ENCODE measurements at places on chromosomes 11 and 22. TPM values are rescaled to one million over a fixed set of nuclear protein-coding genes. Genes with fewer than 3 reads are reported as not detected.
A peak's percentile ranks its signal among the peaks of the same experiment; 100 is the strongest.

FAM180B gene
- not detected for total RNA-seq

KMT5B gene
- 41.0 TPM for total RNA-seq

GRCh38 chr11:103380031-103380430, 270.8 kb downstream of the DYNC2H1 start:
- no peak for DNase-seq

GRCh38 chr11:76713499-76713898, 43.0 kb upstream of the LRRC32 start:
- DNase-seq, result no peak

HMBS gene
- total RNA-seq, result 3.4 TPM

- peak; percentile 19 for DNase-seq
These were observed 12.1 kb downstream of the CPSF7 start for GRCh38 chr11:61417670-61418069.

LPXN gene
- total RNA-seq, result 3.4 TPM

GRCh38 chr11:43866520-43866919, 14.1 kb upstream of the ALKBH3 start:
- peak; percentile 40 for DNase-seq

DNA sequence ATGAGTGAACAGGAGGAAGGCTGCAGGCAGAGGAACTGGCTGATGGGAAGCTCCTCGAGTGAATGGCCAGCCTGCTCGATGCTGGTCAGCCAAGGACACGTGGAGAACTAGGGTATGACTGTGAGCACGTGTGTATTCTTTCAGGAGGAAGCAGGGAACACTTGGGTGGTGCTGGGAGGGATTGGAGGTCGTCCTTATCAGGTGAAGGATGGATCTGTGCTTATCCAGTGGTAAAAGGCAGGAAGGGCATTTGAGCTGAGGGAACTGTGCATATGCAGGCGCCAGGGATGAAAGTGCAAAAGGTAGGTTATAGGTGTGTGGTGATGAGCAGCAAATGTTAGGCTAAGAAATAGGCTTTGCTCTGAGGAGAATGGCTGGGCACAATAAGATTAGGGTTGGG, 9.7 kb upstream of the SLCO2B1 start:
- DNase-seq, result no peak

GRCh38 chr22:31329453-31330215, 16.5 kb downstream of the PATZ1 start:
- no peak for DNase-seq

TLCD5 gene
- 8.5 TPM for total RNA-seq

GRCh38 chr11:45662665-45663485, 2.5 kb downstream of the CHST1 start:
- DNase-seq, result peak; percentile 85

LRRC56 gene
- total RNA-seq, result 0.68 TPM

GRCh38 chr11:7592711-7593110, 78.9 kb downstream of the PPFIBP2 start:
- DNase-seq, result no peak

DNA sequence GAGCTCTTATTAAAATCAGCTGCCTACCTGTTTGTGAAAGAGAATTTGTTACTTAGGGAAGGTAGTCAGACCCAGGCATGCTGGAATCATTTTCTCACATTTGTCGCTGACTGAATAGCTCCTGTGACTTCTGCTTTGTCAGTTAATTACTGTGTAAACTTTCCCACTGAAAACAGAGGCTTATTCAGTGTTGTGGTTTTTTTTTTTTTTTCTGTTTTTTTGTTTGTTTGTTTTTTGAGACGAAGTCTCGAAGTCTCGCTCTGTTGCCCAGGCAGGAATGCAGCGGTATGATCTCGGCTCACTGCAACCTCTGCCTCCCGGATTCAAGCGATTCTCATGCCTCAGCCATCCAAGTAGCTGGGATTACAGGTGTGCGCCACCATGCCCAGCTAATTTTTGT, 5.6 kb upstream of the LDLRAD3 start:
- no peak for DNase-seq

RIMBP3C gene
- 0.09 TPM for total RNA-seq

DNA sequence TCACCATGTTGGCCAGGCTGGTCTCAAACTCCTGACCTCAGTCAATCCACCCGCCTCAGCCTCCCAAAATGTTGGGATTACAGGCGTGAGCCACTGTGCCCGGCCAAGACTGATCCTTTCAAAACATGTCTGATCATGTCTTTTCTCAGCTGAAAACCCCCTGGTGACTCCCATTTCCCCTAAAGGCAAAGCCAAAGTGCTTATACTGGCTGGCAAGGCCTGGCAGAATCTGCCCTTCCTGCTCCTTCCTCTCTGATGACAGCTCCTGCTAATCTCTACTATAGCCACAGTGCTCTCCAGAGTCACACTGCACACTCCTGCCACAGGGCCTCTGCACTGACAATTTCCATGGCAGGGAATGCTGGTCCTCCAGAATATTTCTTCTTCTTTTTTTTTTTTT, 2.6 kb upstream of the MCHR1 start:
- DNase-seq, result no peak

GRCh38 chr11:72230764-72231365, 6.3 kb downstream of the INPPL1 start:
- DNase-seq, result no peak

GRCh38 chr11:18466402-18466801, 10.7 kb downstream of the LDHAL6A start:
- DNase-seq, result no peak

GRCh38 chr11:409600-410483, 5.0 kb downstream of the SIGIRR start:
- no peak for DNase-seq

- DNase-seq, result no peak
These were observed 78.5 kb downstream of the CYP2R1 start for GRCh38 chr11:14813516-14813915.

DNA sequence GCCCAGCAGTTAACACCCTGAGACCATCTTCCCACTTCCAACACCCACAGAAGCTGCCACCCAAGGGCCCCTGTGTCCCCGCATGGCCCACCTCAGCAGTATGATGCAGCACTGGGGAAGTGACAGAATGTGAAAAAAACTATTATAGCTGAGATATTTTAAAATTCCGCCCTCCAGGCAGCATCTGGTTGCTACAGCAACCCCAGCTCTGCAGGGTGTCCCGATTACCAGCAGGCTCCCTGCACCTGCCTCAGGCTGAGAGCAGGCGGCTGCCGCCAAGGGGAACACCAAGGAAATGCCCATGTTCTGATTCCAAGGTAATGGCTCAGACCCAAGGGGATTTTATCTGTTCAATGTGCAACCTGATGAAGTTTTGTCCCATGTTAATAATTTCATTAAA, 10.5 kb upstream of the TMEM121B start:
- no peak for DNase-seq

DNA sequence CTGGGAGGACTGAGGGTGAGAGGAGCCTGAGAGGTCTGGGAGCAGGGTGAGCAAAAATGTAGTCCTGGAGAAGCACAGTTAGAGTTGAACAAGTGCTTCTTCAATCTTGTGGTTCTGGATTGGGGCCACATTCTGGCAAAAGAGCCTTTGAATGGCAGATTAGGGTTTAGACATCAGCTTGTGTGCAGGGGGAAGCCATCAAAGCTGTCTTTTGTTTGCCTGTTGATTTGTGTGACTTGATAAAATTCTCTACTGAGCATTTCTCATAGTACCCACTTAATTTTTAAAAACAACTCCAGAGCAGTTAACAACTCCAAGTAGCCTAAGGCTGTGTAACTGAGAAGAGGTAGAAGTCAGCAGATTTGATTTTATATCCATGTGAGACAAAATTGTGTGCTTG, 166.2 kb downstream of the FAT3 start:
- DNase-seq, result no peak

OSM gene
- not detected for total RNA-seq

GRCh38 chr22:33984656-33985285, 64.5 kb upstream of the LARGE1 start:
- no peak for DNase-seq

- no peak for DNase-seq
These were observed 273.4 kb downstream of the FAM76B start for GRCh38 chr11:95516175-95516574.

GRCh38 chr11:61828379-61828628, 204 bp downstream of the FADS2 start:
- DNase-seq, result no peak

DNA sequence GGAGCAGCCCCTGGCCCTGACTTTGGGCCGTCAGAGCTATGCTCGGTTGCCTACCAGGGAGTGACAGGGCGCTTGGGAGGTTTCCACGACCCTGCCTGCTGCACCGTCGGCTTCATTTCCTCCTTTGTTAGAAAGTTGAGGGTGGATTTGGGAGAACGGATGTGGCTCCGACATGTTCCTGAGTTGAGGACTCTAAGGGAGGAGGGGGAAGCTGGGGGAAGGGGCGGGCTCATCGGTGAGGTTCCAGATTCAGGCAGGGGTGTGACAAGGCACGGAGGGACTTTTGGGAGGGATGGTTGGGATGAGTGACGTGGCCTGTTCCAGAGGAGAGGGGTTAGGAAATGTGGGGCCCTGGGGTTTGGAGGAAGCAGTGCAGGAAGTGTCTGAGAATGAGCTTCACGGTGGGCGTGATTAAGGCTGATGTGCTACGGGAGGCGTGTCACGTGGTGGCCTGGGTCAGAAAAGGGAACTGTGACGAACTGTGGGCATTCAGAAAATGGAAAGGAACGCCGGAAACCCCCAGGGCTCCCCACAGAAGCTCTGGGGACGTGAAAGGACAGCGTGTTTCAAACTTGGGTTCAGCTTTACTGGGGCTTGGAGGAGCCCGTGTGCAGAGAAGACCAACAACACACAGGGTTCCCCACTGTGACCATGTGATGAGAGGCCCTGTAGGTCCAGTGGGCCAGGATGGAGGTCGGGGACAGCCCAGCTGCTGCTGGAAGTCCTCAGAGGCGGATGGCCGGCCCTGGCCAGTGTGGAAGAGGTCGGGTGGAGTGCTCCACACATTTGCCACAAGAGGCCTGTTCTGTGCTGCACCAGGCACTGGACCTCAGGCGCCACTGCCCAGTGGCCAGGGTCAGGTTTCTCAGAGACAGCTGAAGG, 2.8 kb downstream of the PARVB start:
- peak; percentile 95 for DNase-seq

PNPLA3 gene
- 2.7 TPM for total RNA-seq

- no peak for DNase-seq
These were observed 15.9 kb upstream of the LRP5 start for GRCh38 chr11:68296344-68297051.
